ENCODE measurements at places on chromosomes 6 and 20.

DNA sequence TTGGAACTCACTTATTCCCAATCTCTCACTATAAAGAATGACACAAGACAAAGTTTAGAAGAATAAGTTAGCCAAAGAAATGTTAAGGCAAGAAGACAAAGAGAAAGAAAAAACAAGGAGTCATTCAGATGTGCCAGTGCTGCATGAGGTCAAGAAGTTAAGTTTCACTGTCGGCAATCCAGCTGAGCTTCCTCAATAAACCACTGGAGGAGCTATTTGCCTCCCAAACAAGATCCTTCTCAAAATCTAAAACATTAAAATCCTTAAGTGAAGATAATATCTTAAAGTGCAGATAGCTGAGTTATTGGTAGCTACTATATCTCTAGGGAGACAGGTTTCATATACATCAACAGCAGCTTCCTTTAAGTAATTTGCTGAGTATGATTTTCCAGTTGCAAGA lies 512.3 kb downstream of the HDGFL1 start:
- DNase-seq, result no peak

GRCh38 chr6:125153391-125154117 lies at the start of gene TPD52L1:
TPD52L1 (plus strand) TSS chr6:125153773; CDS start chr6:125153952, 179 bp downstream.
- peak; percentile 72 for DNase-seq

GRCh38 chr6:55668591-55668990 lies 89.6 kb upstream of the HMGCLL1 start:
- no peak for DNase-seq

DNA sequence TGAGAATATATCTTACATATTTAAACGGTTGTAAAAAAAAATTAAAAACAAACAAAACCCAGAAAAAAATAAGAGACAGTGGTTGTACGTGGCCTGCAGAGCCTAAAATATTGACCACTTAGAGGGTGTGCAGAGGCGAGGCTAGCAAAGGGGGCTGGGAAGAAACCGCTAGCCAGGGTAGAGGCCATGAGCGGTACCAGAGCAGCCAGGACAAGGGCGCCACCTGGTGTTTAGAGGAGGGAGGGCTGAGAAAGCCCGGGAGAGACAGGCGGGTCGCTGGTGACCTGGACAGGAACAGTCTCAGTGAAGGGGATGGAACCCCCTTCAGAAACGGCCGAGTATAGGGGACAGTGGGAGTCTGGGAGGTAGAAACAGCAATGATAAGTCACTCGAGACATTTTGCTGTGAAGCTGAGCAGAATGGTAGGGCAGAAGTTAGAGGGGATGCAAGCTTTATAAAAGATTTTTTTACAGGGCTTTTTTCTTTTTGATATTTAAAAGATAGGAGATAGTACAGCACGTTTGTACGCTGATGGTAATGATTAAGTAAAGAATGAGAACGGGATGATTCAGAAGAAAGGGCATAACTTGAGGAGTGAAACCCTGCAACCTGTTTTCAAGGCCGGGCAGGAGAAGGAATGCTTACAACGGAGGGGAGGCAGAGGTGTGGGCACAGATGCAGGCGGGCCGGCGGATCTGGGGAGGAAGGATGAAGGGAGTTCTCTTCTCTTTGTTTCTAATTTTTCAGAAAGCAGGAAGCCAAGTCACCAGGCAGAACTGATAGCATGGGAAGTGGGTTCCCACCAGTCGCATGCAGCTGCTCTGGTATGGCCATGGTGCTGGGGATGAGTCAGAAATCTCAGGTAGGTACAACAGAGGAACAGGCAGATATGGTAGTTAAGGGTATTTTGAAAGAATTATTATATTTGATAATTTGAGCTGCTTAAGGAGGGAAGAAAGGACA lies 76.2 kb downstream of the FAM229B start:
- DNase-seq, result peak; percentile 81

GRCh38 chr20:51902933-51903332 lies 100.6 kb upstream of the SALL4 start:
- no peak for DNase-seq

GRCh38 chr20:21411725-21412124 lies 14.4 kb upstream of the NKX2-4 start:
- DNase-seq, result no peak

DNA sequence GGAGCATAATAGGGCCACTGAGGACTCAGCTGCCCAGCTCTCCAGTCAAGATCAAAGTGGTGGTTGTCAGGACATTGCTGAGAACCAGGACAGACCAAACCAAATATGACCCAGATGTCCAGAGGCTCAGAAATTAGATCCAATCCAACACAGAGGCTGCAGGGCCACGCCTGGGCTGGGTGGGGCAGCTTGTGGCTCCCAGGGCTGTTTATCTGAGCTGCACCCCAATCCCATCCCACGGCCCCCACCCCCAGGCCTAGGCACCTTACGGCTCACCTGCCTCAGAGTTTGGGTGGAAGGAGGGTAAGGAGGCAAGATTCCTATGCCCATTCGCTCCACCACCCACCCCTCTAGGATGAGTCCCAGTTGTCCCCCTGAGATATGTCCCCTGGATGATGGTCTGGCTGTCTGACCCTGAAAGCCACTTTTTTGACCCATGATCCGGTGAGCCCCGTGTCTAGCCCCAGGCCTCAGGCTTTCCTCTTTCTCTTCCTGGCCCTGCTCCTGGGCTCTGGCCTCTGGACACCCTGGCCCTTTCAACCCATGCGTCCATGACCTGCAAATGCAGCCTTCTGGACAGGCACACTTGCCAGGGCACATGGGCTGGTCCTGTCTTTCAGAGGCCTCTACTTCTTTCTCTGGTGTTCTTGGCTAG lies 40.0 kb downstream of the CPXM1 start:
- DNase-seq, result no peak

- DNase-seq, result no peak
Observed at GRCh38 chr20:45450097-45450818, 19.3 kb upstream of the WFDC2 start.

DNA sequence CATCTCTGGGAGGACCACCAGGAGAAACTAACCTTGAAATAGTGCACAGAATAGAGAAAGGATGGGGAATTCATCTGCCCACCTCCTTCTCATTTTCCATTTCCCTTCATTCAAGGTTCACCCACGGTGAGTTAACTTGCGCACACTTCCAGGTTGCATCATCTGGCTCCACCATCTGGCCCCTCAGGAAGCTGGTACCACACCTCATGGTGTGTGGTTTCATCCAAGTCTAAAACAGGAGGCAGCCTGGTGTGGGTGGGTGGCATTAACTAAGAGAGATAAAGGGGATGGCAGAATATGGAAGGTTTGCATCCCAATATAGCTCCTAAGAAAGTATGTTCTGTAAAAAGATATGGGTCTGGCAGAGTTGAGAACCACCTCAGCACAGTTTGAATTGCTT lies 3.8 kb downstream of the ZNF334 start:
- DNase-seq, result no peak

DNA sequence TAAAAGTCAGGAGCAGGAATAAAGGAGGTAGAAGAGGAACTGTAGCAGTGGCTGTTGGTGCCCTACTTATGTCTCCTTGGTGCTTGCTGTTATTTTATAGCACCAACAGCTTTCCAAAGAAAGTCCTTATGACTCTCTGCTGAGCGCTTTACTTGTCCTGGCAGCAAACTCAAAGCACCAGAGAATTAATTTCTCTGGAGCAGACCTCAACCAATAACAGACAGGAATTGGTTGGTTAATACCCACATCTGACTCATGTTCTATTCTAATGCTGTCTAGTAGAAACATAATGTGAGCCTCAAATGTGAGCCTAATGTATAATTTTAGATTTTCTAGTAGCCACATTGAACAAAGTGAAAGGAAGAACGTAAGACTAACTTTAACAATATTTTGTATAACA lies 685.9 kb downstream of the KIF16B start:
- DNase-seq, result no peak

DNA sequence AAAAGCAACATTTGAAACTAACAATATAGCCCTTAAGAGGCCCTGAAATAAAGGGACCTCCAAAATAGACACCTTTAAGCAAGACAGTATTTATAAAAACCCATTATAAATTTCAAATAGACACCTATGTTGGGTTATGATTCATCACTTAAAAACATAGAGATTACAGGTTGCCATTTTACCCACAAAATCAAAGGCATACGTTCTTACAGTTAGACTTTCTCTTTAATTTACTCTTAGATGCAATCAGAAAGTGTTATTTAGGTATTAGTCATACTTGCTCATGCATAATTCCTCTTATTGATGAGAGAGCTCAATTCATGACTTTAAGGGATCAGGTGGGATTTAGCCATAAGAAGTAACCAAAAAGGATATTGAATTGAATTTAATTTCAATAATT lies 51.5 kb upstream of the TMEM200A start:
- no peak for DNase-seq

GRCh38 chr20:41406353-41406752 lies 39.7 kb upstream of the EMILIN3 start:
- DNase-seq, result no peak

GRCh38 chr6:21918041-21918440 lies 324.5 kb downstream of the SOX4 start:
- no peak for DNase-seq

DNA sequence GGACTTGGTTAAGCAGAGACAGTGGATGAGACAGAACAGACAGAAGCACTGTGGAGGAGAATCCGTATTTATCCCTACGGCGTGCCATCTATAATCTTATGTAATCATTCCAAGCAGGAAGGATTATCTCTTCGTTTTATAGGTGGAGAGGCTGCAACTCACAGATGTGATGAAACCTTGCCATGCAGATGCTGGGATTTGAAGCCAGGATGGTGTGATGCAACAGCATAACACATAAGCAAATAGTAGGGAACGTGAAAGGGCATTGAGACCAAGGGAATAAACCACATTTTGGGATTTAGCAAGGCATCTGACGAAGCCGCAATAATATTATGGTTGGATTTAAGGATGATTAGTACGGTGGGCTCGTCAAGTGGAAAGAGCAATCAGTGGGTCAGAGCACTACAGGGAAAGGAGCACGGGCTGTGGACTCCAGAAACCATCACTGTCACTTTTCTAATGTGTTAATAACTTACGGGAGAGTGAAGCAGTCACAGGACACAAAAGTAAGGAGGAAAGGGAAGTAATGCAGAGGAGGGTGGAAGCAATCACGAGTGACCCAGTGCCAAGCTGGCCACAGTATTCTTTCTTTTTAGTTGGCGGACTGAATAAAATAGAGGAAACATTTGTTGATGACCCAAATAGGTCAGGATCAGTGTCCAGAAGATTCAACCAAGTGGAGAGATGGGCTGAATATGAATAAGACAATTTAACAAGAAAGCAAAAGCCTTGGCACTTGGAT lies 119.6 kb upstream of the EDN1 start:
- no peak for DNase-seq

- DNase-seq, result no peak
Observed at GRCh38 chr6:17583811-17584210, 16.3 kb upstream of the FAM8A1 start.

GRCh38 chr6:4777394-4777935 lies 1.3 kb downstream of the CDYL start:
- no peak for DNase-seq

GRCh38 chr6:39853604-39854003 lies 61.4 kb downstream of the DAAM2 start:
- no peak for DNase-seq

- DNase-seq, result no peak
Observed at GRCh38 chr20:46541229-46541935, 9.1 kb downstream of the OCSTAMP start.

- no peak for DNase-seq
Observed at GRCh38 chr20:6519556-6519955, 247.9 kb upstream of the BMP2 start.

GRCh38 chr6:2124260-2124709 lies 121.1 kb downstream of the GMDS start:
- no peak for DNase-seq

DNA sequence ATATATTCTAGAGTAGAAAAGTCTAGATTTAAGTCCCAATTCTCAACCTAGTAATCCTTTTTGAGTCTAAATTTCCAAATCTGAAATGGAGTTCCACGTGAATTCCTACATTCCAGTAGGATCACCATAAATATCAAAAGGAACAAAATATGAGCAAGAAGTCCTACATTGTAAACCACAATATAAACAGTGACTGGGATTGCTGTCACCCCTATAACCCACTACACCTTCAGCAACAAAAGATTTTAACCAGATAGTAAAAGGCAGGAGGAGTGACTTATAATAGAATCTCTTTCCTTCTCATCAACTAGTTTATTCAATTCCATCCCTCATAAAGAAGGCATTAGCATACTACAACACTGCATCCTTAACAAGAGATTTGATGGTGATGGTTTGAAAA lies 210.6 kb downstream of the KIF16B start:
- no peak for DNase-seq

DNA sequence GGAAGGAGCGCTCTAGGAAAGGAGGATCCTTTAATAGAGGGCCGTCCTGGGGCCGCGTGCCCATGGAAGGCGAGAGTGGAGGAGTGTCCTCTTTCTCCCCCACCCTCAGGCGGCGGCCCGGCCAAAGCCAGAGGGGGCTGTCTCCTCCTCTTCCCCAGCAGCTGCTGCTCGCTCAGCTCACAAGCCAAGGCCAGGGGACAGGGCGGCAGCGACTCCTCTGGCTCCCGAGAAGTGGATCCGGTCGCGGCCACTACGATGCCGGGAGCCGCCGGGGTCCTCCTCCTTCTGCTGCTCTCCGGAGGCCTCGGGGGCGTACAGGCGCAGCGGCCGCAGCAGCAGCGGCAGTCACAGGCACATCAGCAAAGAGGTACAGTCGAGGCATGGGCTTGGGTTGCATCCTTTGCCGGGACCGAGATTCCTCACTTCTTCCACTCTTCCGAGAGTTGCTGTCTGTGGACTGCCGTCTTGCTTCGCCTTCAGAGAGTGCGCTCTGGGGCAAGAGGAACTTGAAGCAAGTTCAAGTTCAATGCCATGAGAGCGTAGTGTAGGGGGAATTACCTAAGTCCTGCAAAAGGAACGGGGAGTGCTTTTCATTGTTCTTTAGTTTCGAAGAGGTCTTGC lies at the start of gene LAMA2:
Gene LAMA2 (plus strand): TSS at position 148 of the 621 bp plus-strand sequence. CDS start 108 bp downstream, at position 256.
- DNase-seq, result peak; percentile 24

- no peak for DNase-seq
Observed at GRCh38 chr20:9068841-9069663, at the start of gene PLCB4. PLCB4 (plus strand) TSS chr20:9069087; CDS start chr20:9307815, 238,728 bp downstream.

GRCh38 chr20:31908016-31908415 lies 37.6 kb downstream of the TTLL9 start:
- no peak for DNase-seq

DNA sequence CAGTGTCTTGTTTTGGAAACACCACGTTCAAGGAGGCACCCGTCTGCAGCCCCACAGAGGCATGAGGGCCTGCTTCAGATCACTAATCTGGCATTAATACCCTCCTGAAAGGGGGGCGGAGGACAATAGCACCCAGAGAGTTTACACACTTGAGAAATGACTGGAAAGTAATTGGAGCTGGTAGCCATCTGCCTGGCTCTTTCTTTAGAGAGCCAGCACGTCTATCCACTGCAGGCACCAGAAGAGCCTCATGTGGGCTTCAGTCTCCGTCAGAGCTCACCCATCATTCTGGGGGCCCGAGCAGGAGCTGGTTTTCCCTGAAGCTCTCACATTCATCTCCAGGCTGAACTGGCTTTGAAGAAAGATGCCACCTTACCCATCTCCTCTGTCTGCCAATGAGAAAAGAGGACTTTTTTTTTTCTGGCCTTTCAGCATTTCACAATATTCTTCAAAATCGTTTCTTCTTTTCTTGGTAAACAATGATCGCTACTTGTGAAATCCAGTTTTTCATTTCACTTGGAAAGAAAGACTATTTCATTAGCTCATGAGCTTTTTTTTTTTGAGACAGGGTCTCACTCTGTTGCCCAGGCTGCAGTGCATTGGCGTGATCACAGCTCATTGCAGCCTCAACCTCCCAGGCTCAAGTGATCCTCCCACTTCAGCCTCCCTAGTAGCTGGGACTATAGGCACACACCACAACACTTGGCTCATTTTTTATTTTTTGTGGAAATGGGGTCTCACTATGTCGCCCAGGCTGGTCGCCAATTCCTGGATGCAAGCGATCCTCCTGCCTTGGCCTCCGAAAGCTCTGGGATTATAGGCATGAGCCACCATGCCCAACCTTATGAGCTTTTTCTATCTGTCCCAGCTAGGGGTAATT lies 124.7 kb upstream of the ZNF217 start:
- DNase-seq, result no peak
